ENCODE measurements at places on chromosomes 6 and 20.

DNA sequence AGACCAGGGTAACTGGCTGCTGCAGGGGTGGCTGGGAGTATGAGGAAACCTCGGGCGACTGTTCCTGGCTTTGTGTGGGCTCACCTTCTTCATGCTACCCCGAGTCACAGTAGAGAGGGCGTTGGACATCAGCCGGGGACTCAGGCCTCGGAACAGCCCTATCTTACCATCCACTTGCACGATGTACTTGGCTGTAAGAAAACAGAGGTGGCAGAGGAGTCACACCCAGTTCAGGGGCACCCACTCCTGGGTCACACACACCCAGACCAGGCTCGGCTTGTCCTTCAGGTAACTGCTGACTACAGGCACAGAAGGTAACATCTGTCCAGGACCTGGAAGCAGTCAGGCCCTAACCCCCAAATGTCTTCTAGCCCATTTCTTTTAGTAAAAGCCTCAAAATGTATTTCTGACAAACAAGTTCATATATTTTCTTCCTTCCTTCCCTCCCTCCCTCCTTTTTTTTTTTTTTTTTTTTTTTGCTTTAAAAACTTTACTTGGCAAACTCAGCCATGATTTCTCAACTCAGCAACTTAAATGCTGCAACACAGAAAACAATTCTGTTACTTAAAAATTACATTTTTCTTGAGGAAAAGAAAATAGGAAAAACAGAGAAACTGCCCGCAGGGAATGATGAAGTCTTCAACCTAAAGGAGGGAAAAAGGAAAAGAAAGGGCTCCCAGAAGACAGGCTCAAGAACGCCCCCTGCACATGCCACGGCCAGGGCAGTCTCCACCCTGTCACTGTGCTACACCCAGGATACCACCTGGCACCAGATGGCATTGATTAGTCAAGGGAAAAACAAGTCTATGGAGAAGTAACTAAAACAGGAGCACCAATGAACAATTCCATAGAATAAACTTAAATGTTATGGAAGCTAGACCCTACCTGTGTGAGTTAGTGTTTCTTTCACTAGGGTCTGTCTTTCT lies 7.3 kb downstream of the MTCH1 start:
- no peak for DNase-seq

DNA sequence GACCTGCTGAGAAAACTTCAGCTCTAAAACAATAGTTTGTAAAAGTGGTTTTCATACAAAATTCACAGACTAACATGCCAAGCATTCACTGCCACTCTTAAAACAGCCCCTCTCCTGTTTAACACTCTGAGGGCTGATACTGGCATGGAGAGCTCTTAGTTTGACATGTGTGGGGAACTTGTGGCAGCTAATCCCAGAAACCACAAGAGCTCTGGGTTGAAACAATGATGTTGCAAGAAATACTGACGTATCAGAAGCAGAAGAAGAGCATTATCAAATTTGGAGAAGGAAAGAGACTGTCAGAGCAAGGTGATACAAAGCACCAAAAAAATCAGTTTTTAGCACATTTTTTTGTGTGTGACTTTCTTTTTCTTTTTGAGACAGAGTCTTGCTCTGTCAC lies 5.1 kb downstream of the BEND3 start:
- DNase-seq, result no peak

DNA sequence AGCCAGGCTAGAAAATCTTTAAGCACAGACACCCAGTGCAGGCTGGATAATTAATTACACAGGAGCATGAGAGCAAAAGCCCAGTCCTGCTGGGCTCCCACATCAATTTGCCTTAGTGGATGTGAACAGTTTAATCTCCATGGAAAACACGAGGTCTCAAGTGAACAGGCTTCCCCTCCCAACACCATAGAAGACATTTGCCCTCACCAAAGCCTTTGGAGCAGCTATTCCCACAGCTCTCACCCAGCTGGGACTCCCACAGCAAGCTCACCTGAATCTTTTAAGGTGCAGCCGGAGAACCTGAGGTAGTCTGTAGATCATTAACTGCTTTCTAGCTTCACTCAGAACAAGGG lies 12.0 kb downstream of the TOMM6 start:
- no peak for DNase-seq

DNA sequence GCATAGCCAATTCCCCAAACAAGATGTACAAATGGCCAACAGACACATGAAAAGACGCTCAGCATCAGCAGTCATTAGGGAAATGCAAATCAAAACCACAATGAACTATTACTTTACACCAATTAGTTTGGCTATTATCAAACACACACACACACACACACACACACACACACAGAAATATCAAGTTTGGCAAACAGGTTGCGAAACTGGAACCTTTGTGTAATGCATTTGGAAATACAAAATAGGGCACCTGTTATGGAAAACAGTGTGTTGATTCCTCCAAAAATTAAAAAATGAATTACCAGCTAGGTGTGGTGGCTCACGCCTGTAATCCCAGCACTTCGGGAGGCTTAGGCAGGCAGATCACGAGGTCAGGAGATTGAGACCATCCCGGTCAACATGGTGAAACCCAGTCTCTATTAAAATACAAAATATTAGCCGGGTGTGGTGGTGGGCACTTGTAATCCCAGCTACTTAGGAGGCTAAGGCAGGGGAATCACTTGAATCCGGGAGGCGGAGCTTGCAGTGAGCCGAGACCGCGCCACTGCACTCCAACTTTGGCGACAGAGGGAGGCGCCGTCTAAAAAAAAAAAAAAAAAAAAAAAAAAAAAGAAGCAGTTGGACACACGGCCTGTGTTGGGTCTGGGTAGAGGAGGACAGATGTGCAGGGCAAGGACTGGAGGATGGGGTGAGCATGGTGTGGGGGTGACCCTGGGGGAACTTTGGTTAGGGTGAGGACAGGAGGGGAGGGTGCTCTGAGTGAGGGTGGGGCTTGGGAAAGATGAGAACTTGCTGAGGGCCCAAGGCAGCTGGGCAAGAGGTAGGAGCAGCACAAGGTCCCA lies 23.8 kb downstream of the HLA-F start:
- DNase-seq, result no peak

DNA sequence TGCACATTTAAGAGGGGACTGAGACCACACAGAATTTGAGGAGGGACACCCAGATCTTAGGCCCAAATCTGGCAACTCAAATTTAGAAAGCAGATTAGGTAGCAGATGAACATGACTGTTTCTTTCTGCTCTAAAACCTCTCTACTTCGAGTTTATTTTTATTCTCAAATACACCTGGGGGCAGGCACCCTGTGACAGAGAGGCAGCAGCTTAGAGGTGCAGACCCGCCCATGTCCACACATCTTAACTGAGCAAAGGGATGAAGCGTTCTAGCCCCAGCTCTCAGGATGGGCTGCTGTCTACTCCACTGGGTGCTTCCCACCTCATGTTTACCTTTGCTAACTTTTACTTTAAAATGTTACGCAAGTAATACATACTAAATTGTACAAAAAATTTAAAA lies 125.0 kb downstream of the SLC23A2 start:
- DNase-seq, result no peak

All from fibroblast of skin of scalp (primary cell).